ENCODE measurements at places on chromosomes 7 and 10.

DNA sequence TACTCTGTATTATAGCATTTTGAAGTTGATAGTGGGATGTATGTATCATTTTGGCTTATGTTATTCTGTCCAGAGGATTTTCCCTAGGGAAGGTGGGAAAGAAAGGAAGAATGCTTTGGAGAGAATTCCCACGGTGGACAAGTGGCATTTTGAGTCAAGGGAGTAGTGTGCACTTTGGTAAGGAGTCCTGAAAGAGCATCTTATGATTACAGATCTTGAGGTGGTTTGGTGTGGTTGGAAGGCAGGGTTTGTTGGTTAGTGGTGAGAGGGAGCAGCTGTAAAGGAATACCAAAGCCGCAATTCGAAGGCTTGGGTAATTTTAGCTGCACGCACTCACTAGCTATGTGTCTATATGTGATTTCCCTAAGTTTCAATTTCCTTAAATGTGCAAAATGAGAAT lies 16.1 kb downstream of the CCSER2 start:
- DNase-seq: no peak

DNA sequence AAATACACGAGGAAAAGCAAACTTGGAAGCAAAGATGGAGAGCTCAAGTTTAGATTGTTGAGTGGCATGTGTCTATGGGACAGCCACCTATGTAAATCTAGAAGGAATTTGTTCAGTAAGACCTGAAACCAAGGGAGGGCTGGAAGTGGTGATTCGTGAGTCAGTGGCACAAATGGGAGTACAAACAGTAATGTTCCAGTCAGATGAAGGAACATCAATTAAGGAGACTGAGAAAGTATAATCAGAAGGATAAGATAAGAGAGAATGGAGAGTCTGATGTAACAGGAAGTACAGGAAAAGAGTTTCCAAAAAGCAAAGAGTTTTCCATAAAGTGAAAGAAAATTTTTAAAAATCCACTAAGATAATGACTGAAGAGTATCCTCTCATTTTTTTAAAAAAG lies 544.2 kb downstream of the KIF20B start:
- no peak for DNase-seq

DNA sequence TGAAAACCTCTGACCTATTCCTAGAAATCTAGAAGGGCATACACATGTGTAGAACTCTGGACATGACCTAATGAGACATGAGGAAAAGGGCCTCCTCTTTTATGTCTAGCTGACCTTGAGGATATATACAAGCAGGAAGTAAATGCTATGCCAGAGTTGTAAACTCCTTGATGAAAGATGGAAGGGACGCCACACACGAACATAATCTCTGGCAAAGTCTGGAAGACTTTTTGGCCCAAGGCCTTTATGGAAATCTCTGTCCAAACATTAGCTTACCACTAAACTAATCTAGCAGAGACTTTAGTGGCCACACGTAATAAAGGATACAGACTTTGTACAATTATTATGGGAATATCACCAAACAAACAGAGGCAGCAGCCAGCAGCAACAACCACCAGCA lies 138.1 kb upstream of the THSD7A start:
- no peak for DNase-seq

GRCh38 chr10:52688899-52689298 lies 83.7 kb downstream of the MBL2 start:
- no peak for DNase-seq

GRCh38 chr7:95675016-95675415 lies 78.7 kb upstream of the PDK4 start:
- DNase-seq: peak; percentile 22

- DNase-seq: no peak
Observed at GRCh38 chr10:132867801-132868644, 74.3 kb downstream of the CFAP46 start.

Measured in H7 (cell line).